ENCODE measurements at places on chromosomes 11 and 22.

DNA sequence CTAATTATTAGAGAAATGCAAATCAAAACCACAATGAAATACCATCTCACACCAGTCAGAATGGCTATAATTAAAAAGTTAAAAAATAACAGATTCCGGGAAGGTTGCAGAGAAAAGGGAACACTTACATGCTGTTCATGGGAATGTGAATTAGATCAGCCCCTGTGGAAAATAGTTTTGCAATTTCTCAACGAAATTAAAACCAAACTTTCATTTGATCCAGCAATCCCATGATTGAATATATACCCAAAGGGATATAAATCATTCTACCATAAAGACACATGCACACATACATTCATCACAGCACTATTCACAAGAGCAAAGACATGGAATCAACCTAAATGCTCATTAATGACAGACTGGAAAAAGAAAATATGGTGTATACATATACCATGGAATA is 32.5 kb downstream of the NOX4 start:
- H3K36me3 ChIP-seq = no peaks in the 10 kb centered on the region
- H3K4me1 ChIP-seq = no peaks in the 10 kb centered on the region
- no peak overlapping the region for H3K4me3 ChIP-seq
- no peak overlapping the region for H3K27ac ChIP-seq
- DNase-seq = no peak
- H3K27me3 ChIP-seq = no peaks in the 10 kb centered on the region

GRCh38 chr11:85266646-85267045 is 360.5 kb downstream of the DLG2 start:
- no peak overlapping the region for H3K4me3 ChIP-seq
- no peaks in the 10 kb centered on the region for H3K4me1 ChIP-seq
- no peak overlapping the region for H3K27ac ChIP-seq
- H3K27me3 ChIP-seq = no peaks in the 10 kb centered on the region

- H3K27me3 ChIP-seq = peaks cover 6% of the 10 kb centered on the region
- no peak overlapping the region for H3K4me3 ChIP-seq
- no peak overlapping the region for H3K27ac ChIP-seq
- no peak for DNase-seq
- no peaks in the 10 kb centered on the region for H3K36me3 ChIP-seq
Observed at GRCh38 chr22:47534804-47535410, 772.5 kb downstream of the TBC1D22A start.

DNA sequence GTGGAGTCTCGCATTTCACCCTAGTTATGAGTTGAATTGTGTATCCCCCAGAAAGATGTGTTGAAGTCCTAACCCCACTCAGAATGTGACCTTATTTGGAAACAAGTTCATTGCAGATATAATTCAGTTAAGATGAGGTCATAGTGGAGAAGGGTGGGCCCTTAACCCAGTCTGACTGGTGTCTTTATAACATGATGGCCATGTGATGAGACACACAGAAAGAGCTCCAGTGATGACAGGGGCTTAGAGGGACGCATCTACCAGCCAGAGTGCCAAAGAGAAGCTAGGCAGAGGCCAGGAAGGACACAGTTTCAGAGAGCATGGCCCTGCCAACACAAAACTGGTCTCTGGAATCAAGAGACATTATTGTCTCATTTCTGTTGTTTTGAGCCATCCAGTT is 50.3 kb downstream of the LARGE1 start:
- H3K27me3 ChIP-seq = no peaks in the 10 kb centered on the region
- H3K4me1 ChIP-seq = no peaks in the 10 kb centered on the region
- no peak overlapping the region for H3K4me3 ChIP-seq
- no peak overlapping the region for H3K27ac ChIP-seq

DNA sequence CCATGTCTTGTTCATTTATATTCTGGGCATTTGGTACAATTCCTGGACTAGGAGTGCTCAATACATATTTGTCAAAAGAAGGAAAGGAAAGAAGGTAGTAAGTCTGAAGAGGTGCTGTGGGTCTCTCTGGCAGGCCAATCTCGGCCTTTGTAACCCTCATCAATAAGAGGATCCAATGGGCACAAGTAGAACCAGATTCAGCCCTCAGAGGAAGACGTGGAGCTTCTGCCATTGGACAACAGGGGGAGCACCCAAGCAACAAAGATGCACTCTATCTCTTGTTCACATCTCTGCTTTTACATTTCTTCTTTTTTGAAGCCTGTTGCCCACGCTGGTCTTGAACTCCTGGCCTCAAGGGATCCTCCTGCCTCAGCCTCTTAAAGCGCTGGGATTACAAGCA is 2.2 kb upstream of the VPS11 start:
- peaks cover 33% of the 10 kb centered on the region for H3K4me1 ChIP-seq
- no peaks in the 10 kb centered on the region for H3K27me3 ChIP-seq
- peaks cover 9% of the 10 kb centered on the region for H3K36me3 ChIP-seq
- H3K27ac ChIP-seq = peak overlapping the region; percentile 8
- no peak overlapping the region for H3K4me3 ChIP-seq

- no peak overlapping the region for H3K27ac ChIP-seq
- H3K27me3 ChIP-seq = no peaks in the 10 kb centered on the region
- no peaks in the 10 kb centered on the region for H3K36me3 ChIP-seq
- H3K4me1 ChIP-seq = peaks cover 39% of the 10 kb centered on the region
- H3K4me3 ChIP-seq = no peak overlapping the region
Observed at GRCh38 chr11:76801736-76802135, 18.6 kb downstream of the TSKU start.

- H3K4me3 ChIP-seq = no peak overlapping the region
- no peak overlapping the region for H3K27ac ChIP-seq
- peaks cover 54% of the 10 kb centered on the region for H3K27me3 ChIP-seq
- no peaks in the 10 kb centered on the region for H3K4me1 ChIP-seq
- DNase-seq = no peak
- no peaks in the 10 kb centered on the region for H3K36me3 ChIP-seq
Observed at GRCh38 chr22:46547883-46548244, 10.4 kb upstream of the CELSR1 start.

DNA sequence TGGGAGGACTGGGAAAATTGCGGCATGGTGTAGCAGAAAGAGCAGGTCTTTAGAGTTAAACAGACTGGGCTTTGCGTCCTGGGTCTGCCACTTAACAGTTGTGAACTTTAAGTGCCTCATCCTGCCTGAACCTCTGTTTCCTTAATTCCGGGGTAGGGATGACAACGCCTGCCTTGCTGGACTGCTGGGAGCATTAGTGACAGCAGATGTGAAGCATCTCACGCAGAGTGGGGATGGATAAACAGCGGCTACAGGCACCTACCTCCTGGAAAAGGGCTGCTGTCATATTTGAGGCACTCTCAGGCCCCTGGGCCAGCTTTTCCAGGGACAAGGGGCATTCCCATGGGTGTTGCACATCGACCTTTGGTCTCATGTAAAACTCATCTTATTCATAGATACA is 572.2 kb downstream of the TBC1D22A start:
- peaks cover 29% of the 10 kb centered on the region for H3K27me3 ChIP-seq
- H3K36me3 ChIP-seq = no peaks in the 10 kb centered on the region
- DNase-seq = no peak
- no peak overlapping the region for H3K27ac ChIP-seq
- no peaks in the 10 kb centered on the region for H3K4me1 ChIP-seq

DNA sequence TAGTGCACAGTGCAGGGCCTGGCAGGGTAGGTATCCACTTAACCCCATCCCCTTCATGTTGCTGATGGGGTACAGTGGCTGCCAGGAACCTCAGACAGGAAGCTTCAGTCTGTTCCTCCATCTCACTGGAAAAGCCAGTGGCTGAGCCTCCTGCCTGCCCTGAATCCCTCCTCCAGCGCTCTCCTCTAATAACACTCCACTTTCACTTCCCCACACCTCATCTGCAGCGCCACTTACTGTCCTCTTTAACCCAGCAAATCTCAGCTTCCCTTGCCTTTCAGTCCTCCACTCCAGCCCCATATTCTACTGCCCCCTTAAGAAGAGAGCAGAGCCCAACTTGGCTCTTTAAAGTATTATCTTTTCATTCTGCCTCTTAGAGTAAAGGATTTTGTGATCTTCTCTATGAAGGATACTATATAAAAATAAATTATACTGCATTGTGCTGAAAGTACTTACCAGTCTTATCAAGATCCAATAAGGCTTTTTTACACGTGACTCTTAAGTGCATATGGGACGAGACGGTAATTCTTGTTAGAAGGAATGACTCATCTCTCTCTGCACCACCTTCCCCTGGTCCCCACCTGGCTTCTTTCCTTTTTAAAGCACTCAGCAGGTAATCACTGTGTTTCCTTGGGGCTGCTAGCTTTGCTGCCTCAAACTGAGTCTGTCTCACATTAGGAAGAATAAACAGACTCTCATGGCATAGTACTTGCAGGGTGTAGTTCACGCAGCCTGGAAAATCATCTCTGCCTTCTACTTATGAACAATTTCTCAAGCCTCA is 238.0 kb upstream of the NARS2 start:
- H3K4me3 ChIP-seq = no peak overlapping the region
- DNase-seq = no peak
- no peaks in the 10 kb centered on the region for H3K4me1 ChIP-seq
- H3K27ac ChIP-seq = no peak overlapping the region
- no peaks in the 10 kb centered on the region for H3K36me3 ChIP-seq
- no peaks in the 10 kb centered on the region for H3K27me3 ChIP-seq

- no peak for DNase-seq
- peak overlapping the region; percentile 32 for H3K27ac ChIP-seq
- H3K36me3 ChIP-seq = no peaks in the 10 kb centered on the region
- H3K4me1 ChIP-seq = peaks cover 54% of the 10 kb centered on the region
- H3K27me3 ChIP-seq = no peaks in the 10 kb centered on the region
Observed at GRCh38 chr22:40180403-40180802, 2.7 kb downstream of the TNRC6B start.

DNA sequence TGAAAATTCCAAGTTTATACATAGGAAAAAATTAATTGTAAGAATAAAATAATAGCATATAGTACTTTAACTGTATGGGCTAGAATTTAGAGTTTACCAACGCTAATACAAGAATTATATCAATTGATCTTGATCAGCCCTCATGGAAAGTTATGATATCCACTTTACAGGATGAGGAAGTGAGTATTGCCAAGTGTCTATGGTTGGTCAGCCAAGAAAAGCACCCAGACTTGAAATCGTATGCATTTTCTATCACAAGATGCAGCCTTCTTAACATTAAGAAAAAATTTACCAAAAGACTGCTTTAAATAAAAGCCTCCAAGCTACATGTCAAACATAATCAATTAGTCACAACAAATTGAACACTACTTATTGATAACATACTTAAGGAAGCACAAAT is 53.0 kb downstream of the DDI1 start:
- DNase-seq = no peak
- H3K36me3 ChIP-seq = no peaks in the 10 kb centered on the region
- no peak overlapping the region for H3K4me3 ChIP-seq
- H3K27ac ChIP-seq = no peak overlapping the region
- no peaks in the 10 kb centered on the region for H3K27me3 ChIP-seq

GRCh38 chr22:29351042-29351441 is 35.5 kb upstream of the RASL10A start:
- H3K36me3 ChIP-seq = peaks cover 19% of the 10 kb centered on the region
- no peak overlapping the region for H3K4me3 ChIP-seq
- H3K27me3 ChIP-seq = no peaks in the 10 kb centered on the region
- H3K4me1 ChIP-seq = no peaks in the 10 kb centered on the region
- DNase-seq = no peak
- H3K27ac ChIP-seq = no peak overlapping the region

GRCh38 chr11:121237686-121238658 is 54.6 kb upstream of the SC5D start:
- no peak for DNase-seq
- H3K4me1 ChIP-seq = no peaks in the 10 kb centered on the region
- H3K27me3 ChIP-seq = peaks cover 22% of the 10 kb centered on the region
- H3K27ac ChIP-seq = no peak overlapping the region
- H3K36me3 ChIP-seq = no peaks in the 10 kb centered on the region

Data from T-cell (primary cell).